Fibroblast of gingiva (primary cell): ENCODE measurements at places on chromosomes 11 and 22.
A peak's percentile ranks its signal among the peaks of the same experiment; 100 is the strongest.

- DNase-seq: no peak
Observed at GRCh38 chr11:58941838-58942237, 2.5 kb downstream of the GLYATL1 start.

GRCh38 chr11:21658654-21659193 lies 534.2 kb upstream of the ANO5 start:
- DNase-seq: no peak

GRCh38 chr11:104823657-104824056 lies 74.6 kb downstream of the CASP12 start:
- no peak for DNase-seq

DNA sequence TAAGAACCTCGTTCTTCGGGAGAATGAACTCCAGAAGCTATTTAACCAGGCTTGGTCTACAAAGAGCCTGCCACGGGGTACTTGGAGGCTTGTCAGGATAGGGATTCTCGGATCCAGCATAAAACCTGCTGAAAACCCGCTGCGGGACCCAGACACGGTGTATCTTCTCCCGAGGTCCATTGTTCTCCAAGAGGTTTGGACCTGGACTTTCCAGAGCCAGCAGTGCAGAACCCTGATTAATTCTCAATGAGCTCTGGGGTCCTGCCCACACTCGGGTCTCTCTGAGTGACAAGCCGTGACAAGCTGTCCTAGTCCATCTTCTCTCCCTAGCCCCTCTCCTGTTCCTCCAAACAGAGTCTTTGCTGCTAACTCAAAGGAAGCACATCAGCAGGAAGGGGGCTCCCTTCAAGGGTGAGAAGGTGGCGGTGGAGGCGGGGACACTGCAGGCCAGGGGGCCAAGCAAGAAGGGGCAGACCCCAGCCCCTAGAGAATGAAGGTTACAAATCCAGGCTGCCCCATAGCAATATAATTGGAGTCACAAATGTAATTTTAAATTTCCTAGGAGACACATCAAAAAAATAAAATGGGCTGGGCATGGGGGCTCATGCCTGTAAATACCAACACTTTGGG lies 12.2 kb downstream of the SHANK2 start:
- no peak for DNase-seq

DNA sequence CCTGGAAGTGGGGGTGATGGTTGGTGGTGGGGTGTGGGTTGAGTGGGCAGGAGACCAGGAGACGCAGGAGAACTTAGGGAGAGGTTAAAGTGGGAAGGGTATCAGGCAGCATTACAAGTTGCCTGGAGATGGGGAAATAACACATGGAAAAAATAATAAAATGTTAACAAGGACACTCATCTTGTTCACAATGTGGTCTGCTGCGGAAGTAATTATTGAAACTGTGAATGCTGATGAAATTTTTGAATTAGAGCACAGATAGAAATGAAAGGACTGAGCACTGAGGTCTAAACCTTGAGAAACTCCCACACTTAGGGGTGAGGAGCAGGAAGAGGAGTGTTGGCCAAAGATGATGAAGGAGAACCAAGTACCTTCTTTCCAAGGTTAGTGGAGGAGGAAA lies 346.0 kb upstream of the PLET1 start:
- no peak for DNase-seq

- peak; percentile 23 for DNase-seq
Observed at GRCh38 chr11:3000032-3000961, 8.2 kb upstream of the NAP1L4 start.

- no peak for DNase-seq
Observed at GRCh38 chr11:128492903-128493569, 94.3 kb downstream of the ETS1 start.

DNA sequence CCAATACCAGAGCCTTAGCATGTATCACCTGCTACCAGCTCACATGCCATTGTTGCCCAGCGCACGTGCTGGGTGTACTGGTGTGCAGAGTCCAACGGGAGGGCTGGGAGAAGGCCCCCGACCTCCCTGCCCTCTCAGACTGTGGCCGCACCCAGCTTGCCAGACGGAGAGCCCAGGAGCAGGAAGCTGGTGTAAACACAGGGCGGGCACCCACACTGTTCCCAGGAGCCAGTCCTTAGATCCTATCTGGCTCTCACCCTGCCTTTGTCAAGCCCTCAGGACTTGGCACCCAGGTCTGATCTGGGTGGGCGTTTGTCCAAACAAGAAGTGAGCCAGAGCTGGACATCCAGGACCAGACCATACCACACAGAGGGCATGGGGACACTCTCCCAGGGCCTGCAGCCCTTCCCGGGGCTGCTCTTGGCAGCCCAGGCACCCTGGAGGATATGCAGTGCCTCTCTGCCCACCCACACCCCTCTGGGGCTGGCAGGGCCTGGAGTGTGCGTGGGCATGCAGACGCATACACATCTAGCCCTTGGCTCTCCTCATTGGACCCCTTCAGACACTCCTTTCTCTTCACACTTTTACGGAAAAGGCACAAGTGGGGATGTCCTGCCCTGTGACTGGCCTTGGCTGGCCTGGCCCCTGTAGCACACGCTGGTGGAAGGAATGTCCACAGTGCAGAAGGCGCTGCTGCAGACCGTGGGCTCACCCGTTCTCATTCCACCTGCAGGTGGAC lies 19.9 kb upstream of the CLDN5 start:
- DNase-seq: no peak
